ENCODE measurements at places on chromosomes 1 and 21. TPM values are rescaled to one million over a fixed set of nuclear protein-coding genes. Genes with fewer than 3 reads are reported as not detected.

The DNASE2B gene
- total RNA-seq, result not detected

The B3GALT5 gene
- total RNA-seq, result not detected

The CNR2 gene
- total RNA-seq, result 0.25 TPM

The RAB13 gene
- 45.6 TPM for total RNA-seq

- H3K4me1 ChIP-seq, result no peaks in the 10 kb centered on the region
- H3K4me3 ChIP-seq, result no peak overlapping the region
- peaks cover 23% of the 10 kb centered on the region for H3K36me3 ChIP-seq
- H3K27me3 ChIP-seq, result no peaks in the 10 kb centered on the region
- DNase-seq, result no peak
Measured at GRCh38 chr1:180283098-180283497, 53.0 kb downstream of the LHX4 start.

- H3K4me3 ChIP-seq, result peak overlapping the region; percentile 92
- peak overlapping the region; percentile 96 for H3K27ac ChIP-seq
- peaks cover 44% of the 10 kb centered on the region for H3K4me1 ChIP-seq
- no peaks in the 10 kb centered on the region for H3K36me3 ChIP-seq
- H3K27me3 ChIP-seq, result no peaks in the 10 kb centered on the region
Measured at GRCh38 chr1:244046907-244047611, 4.0 kb upstream of the ZBTB18 start.

GRCh38 chr1:35539073-35539823, 18.0 kb downstream of the KIAA0319L start:
- H3K4me3 ChIP-seq, result peak overlapping the region; percentile 76
- peak; percentile 61 for DNase-seq
- no peaks in the 10 kb centered on the region for H3K27me3 ChIP-seq
- H3K27ac ChIP-seq, result peak overlapping the region; percentile 98
- peaks cover 16% of the 10 kb centered on the region for H3K36me3 ChIP-seq

DNA sequence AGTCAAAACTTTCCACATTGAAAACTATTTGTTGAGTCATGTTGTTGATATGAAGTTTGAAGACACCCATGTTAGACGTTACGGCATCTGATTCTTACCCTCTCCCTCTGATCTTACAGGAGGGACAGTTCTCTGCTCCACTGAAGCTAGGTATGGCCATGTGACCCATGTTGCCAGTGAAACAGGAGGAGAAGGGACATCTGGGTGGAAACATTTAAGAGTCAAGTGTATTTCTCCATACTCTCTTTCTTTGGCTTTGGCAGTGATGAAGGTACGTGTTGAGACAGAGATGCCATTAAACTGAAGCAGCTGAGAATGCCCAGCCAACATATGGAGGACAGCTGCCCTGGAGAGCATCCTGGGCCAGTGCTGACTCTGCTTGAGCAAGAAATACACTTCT, 198.4 kb upstream of the PTGFR start:
- H3K27me3 ChIP-seq, result no peaks in the 10 kb centered on the region
- H3K36me3 ChIP-seq, result no peaks in the 10 kb centered on the region
- DNase-seq, result no peak
- H3K4me3 ChIP-seq, result no peak overlapping the region
- no peaks in the 10 kb centered on the region for H3K4me1 ChIP-seq

DNA sequence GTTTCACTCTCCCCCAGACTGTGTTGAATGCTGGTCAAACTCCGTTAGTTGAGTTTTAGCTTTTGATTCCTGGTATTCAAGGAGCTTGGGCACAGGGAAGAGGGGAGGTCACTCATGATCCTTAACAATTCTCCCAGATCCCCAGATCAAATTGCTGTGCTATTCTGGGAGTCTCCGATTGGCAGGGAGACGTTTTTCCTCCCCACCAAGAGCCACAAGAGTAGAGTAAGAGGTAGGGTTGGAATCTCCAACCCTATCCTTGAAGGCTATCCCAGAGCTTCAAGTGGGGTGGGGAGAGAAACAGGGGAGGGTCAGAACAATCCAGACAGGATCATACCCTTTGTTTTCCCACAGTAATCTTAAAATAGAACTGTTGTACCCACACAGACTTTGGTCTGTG, 576 bp upstream of the TPM3 start:
- no peaks in the 10 kb centered on the region for H3K36me3 ChIP-seq
- peaks cover 5% of the 10 kb centered on the region for H3K4me1 ChIP-seq
- H3K27ac ChIP-seq, result no peak overlapping the region
- DNase-seq, result no peak

DNA sequence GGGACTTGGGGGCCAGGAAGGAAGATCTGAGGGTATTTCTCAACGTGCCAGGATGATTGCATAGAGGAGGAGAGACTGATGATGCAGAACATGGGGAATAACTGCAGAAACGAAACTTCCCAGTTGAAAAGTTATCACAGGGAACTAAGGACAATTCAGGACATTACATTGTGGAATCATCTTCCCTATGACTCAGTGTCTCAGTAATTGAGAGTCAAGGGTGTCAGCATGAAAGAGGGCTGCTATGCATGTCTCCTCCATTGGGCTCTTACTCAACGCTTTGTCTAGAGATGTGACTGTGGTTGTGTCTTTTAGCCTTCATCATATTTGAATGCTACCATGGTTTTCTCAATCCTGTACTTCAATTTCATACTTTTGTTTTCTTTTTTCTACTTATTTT, 48.9 kb upstream of the PTGFR start:
- DNase-seq, result no peak
- no peaks in the 10 kb centered on the region for H3K27me3 ChIP-seq
- H3K4me3 ChIP-seq, result no peak overlapping the region
- no peaks in the 10 kb centered on the region for H3K36me3 ChIP-seq
- no peaks in the 10 kb centered on the region for H3K4me1 ChIP-seq

GRCh38 chr1:181107711-181108110, 19.2 kb downstream of the IER5 start:
- no peak overlapping the region for H3K27ac ChIP-seq
- H3K36me3 ChIP-seq, result no peaks in the 10 kb centered on the region
- no peak overlapping the region for H3K4me3 ChIP-seq
- peaks cover 15% of the 10 kb centered on the region for H3K27me3 ChIP-seq

DNA sequence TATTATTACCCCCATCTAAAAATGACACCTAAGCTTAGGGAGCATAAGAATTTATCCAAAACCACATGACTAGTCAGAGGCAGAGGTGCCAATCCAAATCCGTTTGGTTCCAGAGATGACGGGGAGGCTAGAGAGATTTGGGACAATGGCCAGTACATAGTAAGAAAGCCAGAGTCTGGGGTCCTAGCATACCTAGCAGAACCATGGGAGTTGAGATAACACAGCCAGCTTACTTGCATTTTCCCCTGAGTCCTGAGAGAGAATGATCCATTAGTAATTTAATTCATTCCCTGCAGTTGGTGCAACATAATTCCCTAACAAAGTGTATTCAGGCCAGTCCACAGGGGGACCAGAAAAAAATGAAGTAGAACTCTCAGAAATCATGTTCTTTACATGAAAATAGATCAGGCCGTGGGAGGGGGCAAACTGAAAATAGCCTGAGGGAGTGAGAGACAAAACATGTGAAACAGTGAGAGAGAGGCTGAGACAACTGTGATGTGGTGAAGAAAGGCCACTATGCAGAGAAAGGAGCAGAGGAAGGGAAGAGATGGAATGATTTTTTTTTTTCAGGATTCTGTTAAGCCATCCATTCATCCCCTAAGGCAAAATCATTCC, 243.3 kb downstream of the BRINP2 start:
- DNase-seq, result no peak
- no peaks in the 10 kb centered on the region for H3K4me1 ChIP-seq
- H3K4me3 ChIP-seq, result no peak overlapping the region
- no peaks in the 10 kb centered on the region for H3K27me3 ChIP-seq
- H3K36me3 ChIP-seq, result no peaks in the 10 kb centered on the region

DNA sequence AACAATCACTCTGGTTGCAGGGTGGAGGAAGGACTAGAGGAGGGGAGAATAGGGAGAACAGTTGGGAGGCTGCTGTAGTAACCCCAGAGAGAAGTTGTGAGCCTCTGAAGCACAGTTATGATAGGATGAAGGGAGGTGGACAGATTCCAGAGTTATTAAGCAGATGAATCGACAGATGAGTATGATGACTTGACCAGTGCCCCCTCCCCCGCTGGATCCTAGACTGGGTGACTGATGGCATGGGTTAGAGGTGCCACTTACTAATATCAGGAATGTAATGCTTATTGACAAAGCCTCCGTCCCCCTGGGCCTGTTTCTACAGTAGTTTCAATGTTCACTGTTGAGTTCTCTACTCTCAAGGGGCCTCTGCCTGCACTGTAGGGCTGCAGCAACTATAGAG, 14.0 kb upstream of the TIPRL start:
- H3K27ac ChIP-seq, result no peak overlapping the region
- H3K4me3 ChIP-seq, result no peak overlapping the region
- DNase-seq, result no peak
- no peaks in the 10 kb centered on the region for H3K4me1 ChIP-seq
- H3K36me3 ChIP-seq, result no peaks in the 10 kb centered on the region

GRCh38 chr21:39040494-39041110, 142.6 kb downstream of the PSMG1 start:
- H3K27me3 ChIP-seq, result peaks cover 6% of the 10 kb centered on the region
- DNase-seq, result no peak
- H3K36me3 ChIP-seq, result no peaks in the 10 kb centered on the region
- H3K4me3 ChIP-seq, result no peak overlapping the region
- peaks cover 4% of the 10 kb centered on the region for H3K4me1 ChIP-seq

DNA sequence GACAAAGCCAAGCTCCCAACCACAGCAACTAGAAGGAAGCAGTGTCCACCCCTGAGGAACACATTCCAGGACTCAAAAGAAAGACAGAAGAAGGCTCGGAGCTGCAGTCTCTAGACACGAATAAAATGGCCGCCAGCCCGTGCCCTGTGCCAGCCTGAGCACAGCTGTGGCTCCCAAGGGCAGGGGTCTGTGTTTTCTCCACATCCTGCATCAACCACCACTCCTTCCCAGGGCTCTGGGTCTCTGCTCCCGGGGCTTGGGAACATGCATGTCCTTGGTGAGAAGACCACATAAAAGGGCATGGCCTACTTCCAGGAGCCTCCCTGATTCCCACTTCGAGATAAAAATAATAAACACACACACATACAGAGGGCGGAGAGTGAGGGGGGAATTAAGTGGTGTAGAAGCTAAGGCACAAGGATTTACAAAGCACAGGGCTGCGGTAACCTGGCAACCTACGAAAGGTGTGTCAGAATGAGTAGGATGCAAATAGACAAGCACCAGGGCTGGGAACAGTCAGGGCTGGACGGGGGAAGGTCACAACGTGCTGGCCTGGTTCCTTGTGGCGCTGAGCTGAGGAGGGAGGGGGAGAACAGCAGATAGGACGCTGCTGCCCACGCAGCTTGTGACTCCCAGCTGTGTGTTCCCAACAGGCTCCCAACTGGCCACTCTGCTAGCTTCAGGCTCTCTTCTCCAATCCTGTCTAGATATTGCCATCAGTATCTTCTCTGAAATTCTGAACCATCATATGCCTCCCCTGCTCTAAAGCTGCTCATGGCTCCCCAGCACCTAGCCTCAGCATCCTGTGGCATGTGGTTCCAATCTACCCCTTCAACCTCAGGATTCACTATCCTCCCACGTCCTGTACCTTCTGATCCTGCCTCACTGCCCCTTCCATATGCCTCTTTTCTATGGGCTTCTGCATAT, 72.5 kb downstream of the CD34 start:
- H3K4me1 ChIP-seq, result peaks cover 72% of the 10 kb centered on the region
- no peaks in the 10 kb centered on the region for H3K27me3 ChIP-seq
- no peak for DNase-seq
- no peak overlapping the region for H3K4me3 ChIP-seq
- H3K27ac ChIP-seq, result peak overlapping the region; percentile 73

DNA sequence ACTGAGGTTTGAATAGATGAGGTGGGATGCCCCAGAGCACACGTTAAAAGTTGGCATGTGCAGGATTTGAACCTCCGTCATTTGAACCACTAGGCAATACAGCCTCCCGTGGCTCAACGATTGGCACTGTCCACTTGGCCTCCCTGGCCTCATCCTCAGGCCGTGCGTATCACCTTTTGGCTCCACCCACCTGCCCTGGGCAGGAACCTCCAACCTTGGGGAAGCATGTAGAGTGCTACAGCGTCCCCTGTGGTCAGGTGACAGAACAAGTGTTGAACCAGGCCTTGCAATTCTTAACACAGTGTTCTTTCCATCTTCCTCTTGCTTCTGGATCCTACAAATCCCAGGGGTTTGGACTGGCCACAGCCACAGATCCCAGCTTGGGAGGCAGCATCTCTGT, 112.6 kb downstream of the PAX7 start:
- H3K27ac ChIP-seq, result no peak overlapping the region
- peaks cover 10% of the 10 kb centered on the region for H3K27me3 ChIP-seq
- no peaks in the 10 kb centered on the region for H3K4me1 ChIP-seq
- no peaks in the 10 kb centered on the region for H3K36me3 ChIP-seq
- H3K4me3 ChIP-seq, result no peak overlapping the region

DNA sequence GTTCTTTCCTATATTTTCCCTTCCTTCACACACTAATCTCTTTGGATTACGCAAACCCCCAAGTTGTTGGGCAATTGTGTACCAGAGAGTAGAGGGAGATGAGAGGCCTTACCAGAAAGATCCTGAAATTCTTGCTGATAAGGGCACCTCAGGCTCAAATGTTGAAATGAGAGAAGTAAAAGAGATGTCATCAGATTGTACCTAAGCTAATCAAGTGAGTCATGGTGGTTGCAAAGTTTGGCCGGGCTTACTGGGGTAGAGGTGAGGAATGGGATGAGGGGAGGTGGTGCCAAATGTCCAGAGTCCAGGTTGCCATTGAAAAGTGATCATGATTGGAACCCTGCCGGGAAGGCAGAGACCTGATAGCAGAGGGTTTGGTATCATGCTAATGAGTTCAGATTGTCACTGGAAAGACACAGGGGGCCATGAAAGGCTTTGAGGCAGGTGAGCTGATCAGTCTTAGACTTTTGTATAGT, 43.1 kb downstream of the OPTC start:
- H3K4me3 ChIP-seq, result no peak overlapping the region
- no peaks in the 10 kb centered on the region for H3K36me3 ChIP-seq
- no peaks in the 10 kb centered on the region for H3K27me3 ChIP-seq

GRCh38 chr1:65539266-65540131, 119.0 kb downstream of the LEPR start:
- H3K27ac ChIP-seq, result no peak overlapping the region
- no peaks in the 10 kb centered on the region for H3K27me3 ChIP-seq
- H3K36me3 ChIP-seq, result no peaks in the 10 kb centered on the region
- no peak for DNase-seq
- H3K4me3 ChIP-seq, result no peak overlapping the region
- no peaks in the 10 kb centered on the region for H3K4me1 ChIP-seq

DNA sequence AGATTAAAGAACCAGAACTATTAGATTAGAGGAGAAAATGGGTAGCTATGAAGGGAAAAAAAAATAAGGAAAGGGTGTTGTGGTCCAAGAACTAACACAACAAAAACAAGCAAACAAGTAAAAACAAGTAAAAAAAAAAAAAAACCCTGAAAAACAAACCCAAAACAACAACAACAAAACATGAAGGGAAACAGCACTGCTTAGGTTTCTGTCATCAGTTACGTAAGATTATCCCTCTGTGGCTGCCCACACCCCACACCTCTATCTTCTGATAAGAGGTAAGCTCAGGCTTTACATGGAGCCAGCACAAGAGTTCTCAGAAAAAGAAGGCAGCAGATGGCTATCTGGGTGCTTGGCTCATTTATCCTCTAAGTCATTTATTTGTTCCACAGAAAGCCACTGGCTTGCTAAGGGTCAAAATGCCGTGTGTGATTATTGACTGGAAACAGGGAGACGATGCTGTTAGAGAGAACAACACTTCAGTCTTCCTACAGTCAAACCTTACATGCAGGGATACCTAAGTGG, 57.5 kb downstream of the KIAA0319L start:
- no peak overlapping the region for H3K27ac ChIP-seq
- H3K36me3 ChIP-seq, result peaks cover 2% of the 10 kb centered on the region
- H3K4me1 ChIP-seq, result peaks cover 22% of the 10 kb centered on the region
- H3K4me3 ChIP-seq, result no peak overlapping the region
- no peaks in the 10 kb centered on the region for H3K27me3 ChIP-seq
